ENCODE measurements at places on chromosomes 12 and 14. TPM values are rescaled to one million over a fixed set of nuclear protein-coding genes. Genes with fewer than 3 reads are reported as not detected.

POTEG gene
- not detected for total RNA-seq

HHIPL1 gene
- 1.8 TPM for total RNA-seq

B4GALNT3 gene
- not detected for total RNA-seq

SLC25A21 gene
- total RNA-seq: 1.1 TPM

DAO gene
- total RNA-seq: not detected

MAPK1IP1L gene
- total RNA-seq: 47.8 TPM

LRCOL1 gene
- total RNA-seq: not detected

LAG3 gene
- not detected for total RNA-seq

CBLN3 gene
- 1.4 TPM for total RNA-seq

RNF212B gene
- total RNA-seq: not detected

DEGS2 gene
- not detected for total RNA-seq

TESPA1 gene
- total RNA-seq: not detected

ACOT4 gene
- total RNA-seq: 0.73 TPM

TMEM119 gene
- 143 TPM for total RNA-seq

CD27 gene
- total RNA-seq: not detected
